ENCODE measurements at places on chromosomes 1 and 21.
A peak's percentile ranks its signal among the peaks of the same experiment; 100 is the strongest.

- DNase-seq: no peak
Measured at GRCh38 chr21:22892028-22892427, 1893.8 kb downstream of the NCAM2 start.

DNA sequence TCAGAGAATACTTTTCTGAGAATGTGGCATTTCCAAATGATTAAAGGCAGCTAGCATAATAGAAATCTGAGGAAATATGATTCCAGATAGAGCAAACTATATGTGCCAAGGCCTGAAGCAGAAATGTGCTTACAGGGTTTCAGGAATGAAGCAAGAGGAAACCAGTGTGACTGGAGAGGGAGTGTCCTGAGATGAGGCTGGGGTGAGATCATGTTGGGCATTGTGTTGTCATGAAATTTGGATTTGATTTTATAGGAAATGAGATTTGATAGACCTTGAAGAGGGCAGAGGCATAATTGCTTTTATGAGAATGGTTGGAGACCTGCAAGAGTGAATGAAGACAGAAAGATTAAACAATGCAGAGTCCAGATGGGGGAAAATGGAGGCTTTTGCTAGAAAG, 338.1 kb upstream of the SNX7 start:
- DNase-seq: peak; percentile 26

- DNase-seq: no peak
Measured at GRCh38 chr21:35895598-35895997, 164.7 kb downstream of the SETD4 start.

DNA sequence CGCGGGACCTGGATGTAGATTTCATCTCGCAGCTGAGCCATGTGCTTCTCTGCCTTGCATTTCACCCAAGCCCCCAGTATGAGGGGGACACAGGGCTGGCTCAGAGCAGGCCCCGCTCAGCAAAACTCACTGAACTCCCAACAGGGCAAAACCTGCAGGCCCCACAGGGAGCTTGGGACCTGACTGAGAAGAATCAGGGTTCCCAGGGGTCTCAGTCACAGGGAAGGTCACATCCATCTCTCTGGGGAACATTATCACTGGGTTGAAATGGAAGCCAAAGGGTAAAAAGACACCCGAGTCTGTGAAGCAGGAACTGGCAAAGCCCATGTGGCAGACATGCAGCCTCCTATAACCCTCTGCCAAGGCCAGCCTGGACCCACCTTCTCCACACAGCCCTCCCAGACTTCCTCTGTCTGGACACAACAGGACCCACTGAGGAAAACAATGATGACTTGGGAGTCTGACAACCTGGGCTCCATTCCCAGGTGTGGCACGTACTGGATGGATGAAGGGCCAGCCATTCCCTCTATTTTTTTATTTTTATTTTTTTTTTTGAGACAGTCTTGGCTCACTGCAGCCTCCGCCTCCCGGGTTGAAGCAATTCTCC, 11.7 kb downstream of the HSPG2 start:
- DNase-seq: no peak

- no peak for DNase-seq
Measured at GRCh38 chr21:41222247-41223068, 54.5 kb downstream of the BACE2 start.

GRCh38 chr1:107529511-107530149, 388.8 kb downstream of the NTNG1 start:
- peak; percentile 57 for DNase-seq

- no peak for DNase-seq
Measured at GRCh38 chr1:75392278-75392677, 218.6 kb downstream of the SLC44A5 start.

- DNase-seq: no peak
Measured at GRCh38 chr1:1990222-1990621, 13.4 kb downstream of the CFAP74 start.

- no peak for DNase-seq
Measured at GRCh38 chr1:8312235-8313218, 5.4 kb upstream of the SLC45A1 start.

GRCh38 chr1:158117854-158118704, 62.6 kb upstream of the CD1D start:
- DNase-seq: peak; percentile 58

GRCh38 chr1:42529724-42530181, 66.7 kb downstream of the CCDC30 start:
- DNase-seq: no peak

GRCh38 chr1:210582205-210582970, 253.7 kb downstream of the HHAT start:
- DNase-seq: peak; percentile 10

- no peak for DNase-seq
Measured at GRCh38 chr1:180522213-180522515, 19.8 kb upstream of the ACBD6 start.

DNA sequence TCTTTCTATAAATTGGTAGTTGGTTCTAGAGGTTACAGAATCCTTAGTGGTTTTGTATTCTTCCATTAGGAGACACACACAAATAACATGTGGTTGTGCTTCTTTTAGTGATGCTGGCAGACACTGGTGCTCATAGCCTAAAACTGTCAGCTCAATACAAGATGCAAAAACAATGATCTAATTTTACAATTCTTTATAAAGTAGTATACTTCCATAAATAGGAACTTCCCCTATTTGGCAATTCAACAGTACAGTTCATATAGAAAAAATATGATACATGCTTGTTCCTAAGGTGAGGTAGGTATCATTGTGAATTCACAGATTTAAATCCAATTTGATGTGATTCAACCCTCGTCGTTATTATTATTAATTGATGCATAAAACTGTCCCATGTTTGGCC, 20.8 kb upstream of the CCDC17 start:
- DNase-seq: no peak

GRCh38 chr1:178847396-178847849, 23.5 kb downstream of the ANGPTL1 start:
- DNase-seq: no peak

- DNase-seq: no peak
Measured at GRCh38 chr1:93499075-93499474, 51.2 kb downstream of the FNBP1L start.

GRCh38 chr1:204357551-204358490, 1.9 kb downstream of the PLEKHA6 start:
- no peak for DNase-seq

GRCh38 chr1:161037661-161038522, 872 bp downstream of the TSTD1 start:
- no peak for DNase-seq

DNA sequence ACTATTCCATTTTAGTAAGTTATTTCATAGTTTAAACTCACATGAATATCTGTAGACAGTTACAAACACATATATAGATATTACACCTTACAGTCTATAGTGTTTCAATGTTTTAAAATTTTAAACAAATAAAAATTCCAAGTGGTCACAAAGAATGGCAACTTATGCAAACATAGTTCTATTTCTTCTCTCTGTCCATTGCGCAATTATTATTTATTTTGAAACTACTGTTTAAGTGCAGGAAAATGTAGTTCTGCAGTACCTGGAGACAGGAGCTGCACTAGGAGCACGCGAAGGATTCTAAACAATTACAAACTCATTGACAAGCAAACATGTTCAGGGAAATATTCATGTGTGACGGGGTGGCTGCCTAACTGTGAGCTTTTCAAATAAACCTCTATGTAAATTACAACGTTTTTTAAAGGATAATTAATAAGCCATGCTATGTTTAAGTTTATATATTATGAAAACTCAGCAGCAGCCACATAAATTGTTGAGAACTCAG, 312.0 kb upstream of the DUSP10 start:
- DNase-seq: no peak

DNA sequence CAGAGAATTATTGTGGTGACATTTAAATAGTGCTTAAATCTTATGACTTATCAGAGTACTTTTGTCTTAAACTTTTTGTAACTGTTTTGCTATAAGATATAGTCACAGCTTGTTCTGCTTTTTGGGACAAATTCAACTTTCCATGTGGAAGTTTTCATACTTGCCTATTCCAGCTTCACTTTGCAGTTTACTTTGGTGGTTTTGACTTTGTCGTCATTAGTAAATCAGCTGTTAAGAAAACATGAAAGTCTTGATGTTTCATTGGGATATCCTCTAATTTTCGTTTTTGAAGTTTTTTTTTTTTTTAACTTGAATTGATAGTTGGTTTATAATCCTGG, 31.3 kb downstream of the SDCCAG8 start:
- DNase-seq: no peak

DNA sequence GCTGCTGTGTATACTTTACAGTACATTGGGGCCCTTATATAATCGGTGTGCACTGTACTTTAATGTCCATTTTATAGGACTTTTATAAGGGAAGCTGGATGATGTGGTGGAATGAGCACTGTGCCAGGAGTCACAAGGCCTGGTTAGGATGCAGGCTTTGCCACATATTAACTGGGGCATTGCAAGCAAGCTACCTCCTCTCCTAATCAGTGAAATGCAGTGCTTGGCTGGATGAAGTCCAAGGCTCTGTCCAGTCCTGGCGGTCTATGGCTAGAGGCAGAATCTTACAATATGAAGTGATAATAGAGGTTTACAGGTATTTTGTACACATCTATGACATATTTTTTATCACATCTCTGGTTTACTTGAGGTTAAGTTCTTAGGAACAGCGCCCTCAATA, 1.7 kb upstream of the PKP1 start:
- no peak for DNase-seq

DNA sequence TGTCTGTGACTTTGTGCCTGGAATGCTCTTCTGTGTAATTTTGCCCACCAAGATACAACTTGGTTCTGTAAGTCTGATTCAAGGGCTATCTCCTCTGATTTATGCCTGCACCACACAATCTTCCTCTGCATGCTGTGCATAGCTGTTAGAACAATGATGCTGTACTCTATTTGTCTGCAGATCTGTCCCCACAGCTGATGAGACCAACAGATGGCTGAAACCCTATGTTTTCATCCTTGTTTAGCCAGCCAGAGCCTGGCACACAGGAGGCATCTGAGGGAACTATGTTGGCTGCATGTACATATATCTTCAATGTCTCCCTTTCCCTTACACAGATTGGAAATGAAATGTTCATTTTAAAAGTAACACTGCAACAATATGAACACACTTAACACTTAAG, 58.0 kb upstream of the ABCA4 start:
- DNase-seq: no peak

GRCh38 chr1:156608981-156609380, 7.7 kb upstream of the GPATCH4 start:
- DNase-seq: peak; percentile 53

DNA sequence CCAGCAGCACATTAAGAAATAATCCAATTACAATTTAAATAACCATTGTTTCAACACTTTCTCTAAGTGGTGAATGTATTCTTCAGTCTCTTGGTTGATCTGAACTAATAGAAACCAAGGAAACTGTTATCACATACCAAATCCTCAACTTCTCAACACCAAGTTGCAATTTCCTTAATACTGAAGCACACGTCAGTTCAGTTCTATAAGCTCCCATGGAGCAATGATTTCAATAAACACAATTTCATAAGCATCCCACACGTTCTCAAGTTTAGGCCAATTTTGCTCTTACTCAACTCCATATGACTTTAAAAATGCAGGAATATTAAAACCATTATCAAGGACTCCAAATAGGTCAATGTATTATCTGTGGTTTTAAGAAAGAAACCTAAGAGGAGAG, 5.8 kb upstream of the ERG start:
- DNase-seq: no peak

GRCh38 chr1:54671985-54672608, 30.5 kb downstream of the MROH7 start:
- DNase-seq: peak; percentile 80

GRCh38 chr21:17406202-17406601, 106.6 kb upstream of the CXADR start:
- DNase-seq: no peak

Data from DND-41 (cell line).